Activated CD8-positive, alpha-beta memory T cell treated with anti-CD3 and anti-CD28 coated beads for 1 hour (primary cell): ENCODE measurements at places on chromosomes 5 and 9.

DNA sequence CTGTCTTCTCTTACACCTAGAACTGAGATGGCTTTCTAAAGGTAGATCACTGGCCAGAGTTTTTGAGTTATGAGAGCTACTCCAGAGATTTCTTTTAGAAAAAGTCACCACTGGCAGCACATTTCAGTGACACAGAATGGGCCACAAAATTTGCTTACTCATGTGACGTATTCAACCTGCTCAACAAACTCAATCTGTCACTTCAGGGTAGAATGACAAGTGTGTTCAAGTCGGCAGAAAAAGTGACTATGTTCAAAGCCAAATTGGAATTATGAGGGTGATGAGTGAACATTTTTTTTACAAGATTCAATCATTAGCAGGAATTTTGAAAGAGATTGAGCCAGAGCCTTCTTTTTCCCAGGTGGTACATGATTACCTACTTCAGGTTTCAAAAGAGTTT is 46.5 kb downstream of the TAF11L14 start:
- no peak for DNase-seq

GRCh38 chr9:121718084-121718483 is 66.7 kb downstream of the DAB2IP start:
- no peak for DNase-seq

DNA sequence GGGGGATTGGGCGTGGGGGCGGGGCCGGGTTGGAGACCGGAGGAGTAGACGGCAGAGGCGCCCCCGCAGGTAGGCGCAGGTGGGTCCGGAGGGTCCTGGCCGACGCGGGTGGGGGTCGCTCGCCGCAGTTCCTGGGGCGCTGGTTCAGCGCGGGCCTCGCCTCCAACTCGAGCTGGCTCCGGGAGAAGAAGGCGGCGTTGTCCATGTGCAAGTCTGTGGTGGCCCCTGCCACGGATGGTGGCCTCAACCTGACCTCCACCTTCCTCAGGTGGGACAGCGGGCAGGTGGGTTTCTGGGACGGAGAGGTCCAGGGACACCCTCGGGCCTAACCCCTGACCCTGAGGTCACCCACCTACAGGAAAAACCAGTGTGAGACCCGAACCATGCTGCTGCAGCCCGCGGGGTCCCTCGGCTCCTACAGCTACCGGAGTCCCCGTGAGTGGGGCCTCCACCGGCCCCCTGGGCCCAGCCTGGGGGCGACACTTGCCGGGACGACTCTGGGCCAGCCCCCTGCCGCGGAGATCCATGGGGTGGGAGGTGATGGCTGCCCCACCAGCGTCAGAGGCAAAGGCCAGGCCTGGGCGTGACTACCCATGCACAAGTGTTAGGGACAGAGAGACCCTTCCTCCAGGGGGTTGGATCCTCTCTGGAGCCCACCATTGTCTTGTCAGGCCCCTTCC is 1.7 kb downstream of the PTGDS start:
- DNase-seq, result no peak

DNA sequence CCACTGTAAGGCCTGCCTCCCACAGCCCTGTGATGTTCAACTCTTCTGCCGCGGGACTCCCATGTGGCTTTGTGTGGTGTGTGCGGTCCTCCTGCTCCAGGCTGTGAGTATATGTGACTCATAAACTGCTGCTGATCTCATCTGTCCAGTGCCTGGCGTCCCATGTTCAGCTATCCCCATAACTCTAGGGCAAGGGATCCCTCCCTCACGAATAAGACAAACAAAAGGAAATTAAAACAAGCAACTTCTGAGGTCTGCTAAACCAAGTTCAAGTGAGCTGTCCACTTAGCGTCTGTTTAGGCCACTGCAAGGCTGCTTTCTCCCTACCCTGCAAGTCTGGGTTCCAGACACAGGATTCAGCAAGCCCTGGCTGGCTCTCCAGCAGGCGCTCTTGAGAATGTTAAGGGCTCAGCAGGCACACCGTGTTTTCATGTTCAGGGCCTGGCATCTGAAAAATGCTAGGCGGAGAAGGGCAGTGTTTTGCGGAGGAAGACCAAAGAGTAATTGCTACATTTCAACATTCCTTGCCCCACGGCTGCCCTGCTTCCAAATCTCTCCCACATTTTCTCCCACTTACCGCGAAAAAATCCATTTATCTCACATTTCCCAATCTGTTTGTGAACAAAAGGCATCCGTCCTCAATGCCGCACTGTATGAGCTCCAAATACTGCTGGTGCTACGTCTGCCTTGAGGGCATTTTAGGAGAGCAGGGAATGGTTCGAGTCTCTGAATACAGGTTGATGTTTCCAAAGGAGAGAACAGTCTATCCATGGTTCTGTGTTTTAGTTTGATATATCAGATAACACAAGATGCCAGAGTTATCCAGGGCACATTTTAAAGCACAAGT is 280.2 kb downstream of the SEMA5A start:
- no peak for DNase-seq

- DNase-seq, result no peak
These were observed 10.0 kb downstream of the FANCC start for GRCh38 chr9:95307538-95307937.

DNA sequence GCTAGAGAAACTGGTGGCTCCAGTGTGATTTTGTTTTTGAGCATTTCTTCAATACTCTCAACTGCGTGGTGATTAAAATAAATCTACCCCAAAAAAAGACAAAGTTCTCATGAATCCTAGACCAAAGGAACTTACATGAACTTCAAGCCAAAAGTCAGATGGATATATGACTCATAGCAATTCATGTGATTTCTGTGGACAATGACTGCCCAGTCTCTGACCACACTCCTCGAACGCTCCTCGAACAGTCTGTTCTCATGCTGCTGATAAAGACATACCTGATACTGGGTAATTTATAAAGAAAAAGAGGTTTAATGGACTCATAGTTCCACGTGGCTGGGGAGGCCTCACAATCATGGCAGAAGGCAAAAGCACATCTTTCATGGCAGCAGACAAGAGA is 46.4 kb upstream of the CEP78 start:
- no peak for DNase-seq

GRCh38 chr5:25066239-25066638 is 421.5 kb upstream of the CDH10 start:
- DNase-seq, result no peak

GRCh38 chr5:87267574-87268125 is at the start of gene RASA1:
Gene RASA1 (plus strand): TSS chr5:87267883. CDS start chr5:87268452, 569 bp downstream.
- peak; percentile 42 for DNase-seq

GRCh38 chr5:81757404-81757803 is 6.5 kb upstream of the SSBP2 start:
- DNase-seq, result no peak

GRCh38 chr5:169795338-169795737 is 158.3 kb downstream of the DOCK2 start:
- DNase-seq, result no peak

DNA sequence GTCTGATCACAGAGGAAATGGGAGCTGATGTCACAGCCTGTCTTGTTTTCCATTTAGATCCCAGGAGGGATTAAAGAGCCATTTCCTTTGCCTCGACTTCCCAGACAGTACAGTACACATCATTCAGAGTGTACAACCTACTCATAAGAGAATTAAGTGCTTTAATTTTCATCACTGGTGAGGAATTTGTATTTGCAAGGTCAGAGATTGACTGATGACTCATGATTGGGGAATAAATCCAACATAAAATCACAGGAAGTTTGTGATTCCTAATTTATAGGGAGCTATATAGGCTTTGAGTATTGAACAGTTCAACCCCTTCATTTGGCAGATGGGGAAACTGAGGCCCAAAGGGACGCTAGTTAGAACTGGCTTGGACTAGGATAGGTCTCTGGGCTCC is 4.1 kb upstream of the TOMM5 start:
- DNase-seq, result no peak

- DNase-seq, result no peak
These were observed 201.3 kb downstream of the HSD17B3 start for GRCh38 chr9:96100385-96101300.

DNA sequence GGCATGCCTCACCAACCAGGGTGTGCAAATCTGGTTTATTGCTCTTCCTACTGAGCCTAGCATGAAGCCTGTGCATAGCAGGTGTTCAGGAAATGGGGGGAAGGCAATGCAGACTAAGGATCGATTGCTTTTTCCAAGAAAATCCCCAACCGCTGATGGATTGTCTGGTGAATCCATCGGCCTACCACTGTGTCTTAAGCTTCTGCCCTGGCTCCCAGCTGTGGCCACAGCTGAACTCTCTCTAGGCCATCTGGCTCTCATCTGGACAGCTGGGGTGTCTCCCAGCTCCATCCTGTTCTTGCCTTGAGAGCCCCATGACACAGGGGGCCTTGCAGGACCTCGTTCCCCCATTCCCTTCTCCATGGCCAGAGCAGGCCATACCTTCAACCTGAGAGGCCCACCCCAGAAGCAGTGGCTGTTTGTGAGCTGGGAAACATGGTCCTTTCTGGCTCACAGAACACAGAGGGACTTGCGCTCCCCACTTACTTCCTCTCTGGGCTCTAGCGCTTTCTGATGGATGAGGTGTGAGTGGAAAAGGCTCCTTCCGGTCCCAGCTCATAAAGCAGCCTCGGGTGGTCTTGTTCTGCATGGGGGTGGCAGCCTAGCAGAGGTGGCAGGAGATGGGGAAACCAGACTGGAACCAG is 41.8 kb downstream of the COL27A1 start:
- no peak for DNase-seq

- no peak for DNase-seq
These were observed 79.9 kb upstream of the CPEB4 start for GRCh38 chr5:173808079-173808808.

DNA sequence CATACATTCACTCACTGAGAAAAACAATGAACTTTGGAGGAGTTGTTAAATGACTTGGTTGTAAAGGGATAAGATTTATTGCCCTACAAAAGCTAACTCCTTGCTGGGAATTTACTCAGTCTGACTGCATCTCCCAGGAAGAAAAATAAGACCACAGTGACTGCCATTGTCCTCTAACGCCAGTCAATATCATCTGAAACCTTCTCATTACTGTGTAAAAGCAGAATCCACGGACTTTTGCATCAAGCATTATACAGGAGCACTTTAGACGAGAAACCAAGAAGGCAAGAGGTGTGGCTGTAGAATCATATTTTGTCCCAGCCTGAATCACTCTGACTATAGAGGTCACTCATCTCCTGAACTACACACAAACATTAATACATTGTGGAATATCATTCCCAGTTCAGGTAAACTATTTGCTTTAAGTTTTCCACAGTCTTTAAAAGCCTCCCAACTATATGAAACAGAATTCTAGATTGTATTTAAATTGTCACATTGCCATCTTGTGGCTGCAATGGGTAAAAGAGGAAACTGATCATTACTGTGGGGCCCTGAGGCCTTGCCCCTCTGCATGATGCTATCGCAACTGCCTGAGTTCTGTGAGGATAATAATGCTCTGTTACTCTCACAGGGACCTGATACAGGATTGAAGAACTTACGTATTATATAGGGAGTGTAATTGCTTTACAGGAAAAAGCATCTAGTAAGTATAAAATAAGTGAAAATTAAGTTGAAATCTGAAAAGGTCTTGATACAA is 142.9 kb downstream of the SLCO4C1 start:
- DNase-seq, result no peak

- DNase-seq, result no peak
These were observed 406.3 kb downstream of the DMRT2 start for GRCh38 chr9:1456301-1457024.

- no peak for DNase-seq
These were observed 102.1 kb downstream of the C5orf15 start for GRCh38 chr5:133866160-133866902.

DNA sequence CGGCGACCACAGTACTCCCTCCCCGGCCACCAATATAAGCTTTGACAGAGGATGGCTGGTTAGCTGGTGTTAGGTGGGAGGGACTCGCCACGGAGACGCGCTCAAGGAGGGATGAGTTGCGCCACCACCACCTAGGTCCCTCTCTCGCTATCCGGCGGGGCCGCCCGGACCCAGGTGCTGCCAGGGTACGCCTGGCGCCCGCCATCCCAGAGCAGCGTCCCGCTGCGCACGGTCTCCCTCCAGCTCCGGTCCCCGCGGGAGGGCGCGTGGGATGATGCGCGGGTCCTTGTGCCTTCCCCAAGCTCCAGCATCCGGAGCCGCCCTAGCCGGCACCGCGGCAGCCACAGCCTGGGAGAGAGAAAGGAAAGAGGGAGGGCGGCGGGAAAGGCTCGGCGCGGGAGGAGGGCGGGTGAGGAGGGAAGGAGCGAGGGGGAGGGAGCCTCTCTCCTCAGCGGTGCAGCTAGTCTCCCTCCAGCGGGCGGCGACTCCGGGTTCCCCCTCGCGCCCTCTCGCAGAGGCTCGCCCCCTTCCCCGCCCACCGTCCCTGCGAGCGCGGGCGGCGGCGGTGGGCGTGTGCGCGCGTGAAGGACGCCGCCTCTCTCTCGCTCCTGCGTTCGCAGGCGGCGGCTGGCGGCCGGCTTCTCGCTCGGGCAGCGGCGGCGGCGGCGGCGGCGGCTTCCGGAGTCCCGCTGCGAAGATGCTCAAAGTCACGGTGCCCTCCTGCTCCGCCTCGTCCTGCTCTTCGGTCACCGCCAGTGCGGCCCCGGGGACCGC is at the start of gene CAMK4:
Gene CAMK4 (plus strand): TSS at position 598 of the 774 bp plus-strand sequence. CDS start 100 bp downstream, at position 698.
- peak; percentile 63 for DNase-seq

DNA sequence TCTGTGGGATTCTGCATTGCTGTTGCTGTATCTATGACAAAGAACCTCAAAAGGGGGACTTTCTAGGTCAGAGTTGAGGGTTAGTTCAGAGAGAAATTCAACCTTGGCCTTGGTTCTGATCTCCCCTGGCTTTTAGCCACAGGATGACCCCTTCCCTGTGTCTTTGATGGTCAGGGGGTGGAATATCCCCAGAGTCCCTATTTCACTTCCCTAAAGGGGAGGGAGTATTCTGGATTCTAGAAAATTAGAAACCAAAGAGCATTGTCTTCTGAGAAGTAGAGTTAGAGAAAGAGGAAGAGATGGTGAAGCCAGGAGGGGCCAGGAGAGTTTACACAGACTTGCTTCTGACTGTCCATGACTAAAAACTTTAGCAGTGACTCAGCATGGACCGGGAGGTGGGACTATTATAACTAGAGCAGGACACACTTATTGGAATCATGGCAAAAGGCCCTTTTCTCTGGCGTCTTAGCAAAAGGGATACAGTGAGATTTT is 56.2 kb upstream of the LPAR1 start:
- no peak for DNase-seq
